Progenitor cell of endocrine pancreas (in vitro differentiated cells): ENCODE measurements at places on chromosomes 12 and 14. TPM values are rescaled to one million over a fixed set of nuclear protein-coding genes. Genes with fewer than 3 reads are reported as not detected.
A peak's percentile ranks its signal among the peaks of the same experiment; 100 is the strongest.

- peaks cover 33% of the 10 kb centered on the region for H3K4me1 ChIP-seq
- H3K4me3 ChIP-seq = no peak overlapping the region
- no peaks in the 10 kb centered on the region for H3K27me3 ChIP-seq
- no peak for DNase-seq
Observed at GRCh38 chr14:49989966-49990365, 97.1 kb downstream of the ARF6 start.

- H3K27ac ChIP-seq = peak overlapping the region; percentile 92
- DNase-seq = peak; percentile 57
- peak overlapping the region; percentile 89 for H3K4me3 ChIP-seq
- peaks cover 16% of the 10 kb centered on the region for H3K4me1 ChIP-seq
- H3K27me3 ChIP-seq = peaks cover 71% of the 10 kb centered on the region
- H3K36me3 ChIP-seq = no peaks in the 10 kb centered on the region
Observed at GRCh38 chr12:1529862-1530591, 64.4 kb downstream of the FBXL14 start.

DNA sequence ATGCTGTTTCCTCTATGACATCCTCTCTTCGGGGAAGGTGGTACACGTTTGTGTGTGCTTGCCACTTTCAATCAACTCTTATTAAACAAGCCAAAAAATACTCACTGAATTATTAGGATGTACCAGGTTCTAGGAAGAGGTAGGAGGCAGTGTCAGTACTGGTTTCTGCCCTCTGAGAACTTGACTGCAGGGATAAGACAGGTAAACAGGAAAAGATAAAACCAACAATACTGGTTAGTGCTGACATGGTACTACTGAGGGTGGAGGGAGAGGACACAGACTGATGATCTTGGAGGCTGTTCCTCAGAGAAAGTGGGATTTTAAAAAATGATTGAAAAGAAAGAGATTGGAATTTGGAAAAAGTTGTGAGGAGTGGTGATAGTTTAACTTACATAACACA is 295.2 kb upstream of the PWP1 start:
- peaks cover 3% of the 10 kb centered on the region for H3K4me1 ChIP-seq
- H3K36me3 ChIP-seq = no peaks in the 10 kb centered on the region
- DNase-seq = no peak
- no peak overlapping the region for H3K4me3 ChIP-seq
- peaks cover 9% of the 10 kb centered on the region for H3K27me3 ChIP-seq

- DNase-seq = no peak
- H3K27ac ChIP-seq = peak overlapping the region; percentile 24
- H3K27me3 ChIP-seq = no peaks in the 10 kb centered on the region
- no peak overlapping the region for H3K4me3 ChIP-seq
- no peaks in the 10 kb centered on the region for H3K4me1 ChIP-seq
Observed at GRCh38 chr12:111312708-111313107, 56.2 kb downstream of the PHETA1 start.

GRCh38 chr14:68525516-68525915 is 267.4 kb downstream of the ZFP36L1 start:
- no peak for DNase-seq
- no peaks in the 10 kb centered on the region for H3K27me3 ChIP-seq
- H3K4me3 ChIP-seq = no peak overlapping the region
- no peak overlapping the region for H3K27ac ChIP-seq
- peaks cover 31% of the 10 kb centered on the region for H3K4me1 ChIP-seq

DNA sequence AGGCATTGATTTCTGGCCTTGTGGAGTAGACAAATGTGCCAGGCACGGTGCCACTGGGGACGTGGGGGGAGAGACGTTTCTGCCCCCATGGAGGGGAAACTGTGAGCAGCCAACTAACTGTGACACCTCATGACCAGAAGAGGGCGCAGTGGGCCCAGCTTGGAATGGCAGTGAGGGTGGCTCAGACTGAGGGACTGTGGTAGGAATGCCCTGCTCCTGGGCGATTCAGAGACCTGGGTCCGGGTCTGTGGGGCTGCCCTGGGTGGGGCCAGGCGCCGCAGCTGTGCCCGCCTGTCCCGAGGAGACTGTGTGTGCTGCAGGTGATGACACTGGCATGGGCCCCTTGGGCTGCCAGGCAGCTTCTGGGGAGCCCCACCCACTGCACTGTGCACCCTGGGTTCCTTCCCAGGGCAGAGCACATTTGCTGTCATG is 60.6 kb downstream of the SLC25A47 start:
- H3K27me3 ChIP-seq = no peaks in the 10 kb centered on the region
- DNase-seq = peak; percentile 58
- no peaks in the 10 kb centered on the region for H3K36me3 ChIP-seq
- no peak overlapping the region for H3K27ac ChIP-seq
- H3K4me1 ChIP-seq = peaks cover 25% of the 10 kb centered on the region

Gene TAS2R19
- 6.6 and 8.5 TPM in 2 replicates for total RNA-seq

GRCh38 chr12:45257185-45257930 is 41.5 kb downstream of the ANO6 start:
- no peak for DNase-seq
- no peaks in the 10 kb centered on the region for H3K27me3 ChIP-seq
- no peak overlapping the region for H3K4me3 ChIP-seq
- peaks cover 33% of the 10 kb centered on the region for H3K4me1 ChIP-seq
- no peak overlapping the region for H3K27ac ChIP-seq

GRCh38 chr14:74508292-74508731 is 14.7 kb downstream of the ISCA2 start:
- H3K4me3 ChIP-seq = no peak overlapping the region
- H3K36me3 ChIP-seq = no peaks in the 10 kb centered on the region
- no peaks in the 10 kb centered on the region for H3K4me1 ChIP-seq
- H3K27me3 ChIP-seq = peaks cover 26% of the 10 kb centered on the region
- no peak overlapping the region for H3K27ac ChIP-seq
- DNase-seq = no peak

GRCh38 chr12:60279221-60279620 is 683.4 kb downstream of the SLC16A7 start:
- no peaks in the 10 kb centered on the region for H3K27me3 ChIP-seq
- DNase-seq = no peak
- no peaks in the 10 kb centered on the region for H3K36me3 ChIP-seq
- no peak overlapping the region for H3K27ac ChIP-seq
- H3K4me3 ChIP-seq = no peak overlapping the region
- H3K4me1 ChIP-seq = no peaks in the 10 kb centered on the region

Gene SIX6
- total RNA-seq = not detected in 2 replicates

- no peaks in the 10 kb centered on the region for H3K36me3 ChIP-seq
- H3K27me3 ChIP-seq = peaks cover 56% of the 10 kb centered on the region
- no peak overlapping the region for H3K27ac ChIP-seq
- DNase-seq = no peak
Observed at GRCh38 chr12:52628841-52629240, 10.5 kb upstream of the KRT73 start.

- H3K27ac ChIP-seq = no peak overlapping the region
- H3K4me1 ChIP-seq = peaks cover 11% of the 10 kb centered on the region
- H3K36me3 ChIP-seq = peaks cover 14% of the 10 kb centered on the region
- no peak for DNase-seq
- no peaks in the 10 kb centered on the region for H3K27me3 ChIP-seq
Observed at GRCh38 chr12:20549108-20549719, 145.9 kb upstream of the SLCO1C1 start.

Gene BDKRB1
- total RNA-seq = not detected in 2 replicates

Gene CCDC197
- not detected in 2 replicates for total RNA-seq

DNA sequence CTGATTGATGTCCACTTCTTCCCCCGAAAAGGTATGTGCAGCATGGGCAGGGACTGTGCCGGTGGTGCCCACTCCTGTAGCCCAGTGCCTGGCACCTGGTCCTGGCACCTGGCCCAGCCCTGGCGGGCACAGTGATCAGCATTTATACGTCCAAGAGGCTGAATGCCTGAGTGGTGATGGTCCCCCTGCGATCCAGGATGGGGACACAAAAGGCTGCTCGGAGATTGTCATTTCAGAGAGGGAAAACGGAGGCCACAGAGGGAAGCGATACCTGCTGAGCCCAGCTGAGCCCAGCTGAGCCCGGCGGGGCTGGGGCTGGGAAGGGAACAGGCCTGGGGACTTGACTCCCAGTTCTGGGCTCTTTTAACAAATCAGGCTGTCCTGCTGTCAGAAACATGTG is 55.8 kb downstream of the PRIMA1 start:
- peaks cover 1% of the 10 kb centered on the region for H3K36me3 ChIP-seq
- no peak overlapping the region for H3K27ac ChIP-seq
- no peak for DNase-seq
- H3K4me1 ChIP-seq = no peaks in the 10 kb centered on the region
- H3K4me3 ChIP-seq = no peak overlapping the region

- H3K27ac ChIP-seq = no peak overlapping the region
- H3K27me3 ChIP-seq = no peaks in the 10 kb centered on the region
- no peaks in the 10 kb centered on the region for H3K36me3 ChIP-seq
- H3K4me3 ChIP-seq = no peak overlapping the region
- DNase-seq = no peak
Observed at GRCh38 chr12:86601550-86602308, 345.5 kb upstream of the MGAT4C start.

DNA sequence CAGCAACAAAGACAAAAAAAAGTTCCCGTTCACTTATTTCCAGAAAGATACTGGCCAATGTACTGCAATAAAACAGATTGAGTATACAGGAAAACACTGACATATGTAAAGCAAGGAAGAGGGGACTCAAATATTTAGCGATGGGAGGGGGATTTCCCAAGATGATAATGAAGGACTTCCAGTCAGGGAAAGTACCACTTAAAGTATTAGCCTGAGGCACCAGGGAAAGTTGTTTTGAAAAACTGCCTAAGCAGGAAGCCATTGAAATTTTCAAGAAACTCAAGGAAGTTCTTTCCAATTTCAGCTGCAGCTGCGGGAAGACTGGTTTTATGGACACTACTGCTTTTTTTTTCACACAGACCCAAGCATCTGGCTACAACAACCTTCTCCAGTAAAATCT is 1007.4 kb upstream of the NOVA1 start:
- DNase-seq = no peak
- H3K27me3 ChIP-seq = no peaks in the 10 kb centered on the region
- H3K27ac ChIP-seq = no peak overlapping the region

GRCh38 chr14:103071544-103072251 is 12.3 kb upstream of the LBHD2 start:
- H3K27ac ChIP-seq = no peak overlapping the region
- no peaks in the 10 kb centered on the region for H3K4me1 ChIP-seq
- H3K4me3 ChIP-seq = no peak overlapping the region
- H3K27me3 ChIP-seq = no peaks in the 10 kb centered on the region

DNA sequence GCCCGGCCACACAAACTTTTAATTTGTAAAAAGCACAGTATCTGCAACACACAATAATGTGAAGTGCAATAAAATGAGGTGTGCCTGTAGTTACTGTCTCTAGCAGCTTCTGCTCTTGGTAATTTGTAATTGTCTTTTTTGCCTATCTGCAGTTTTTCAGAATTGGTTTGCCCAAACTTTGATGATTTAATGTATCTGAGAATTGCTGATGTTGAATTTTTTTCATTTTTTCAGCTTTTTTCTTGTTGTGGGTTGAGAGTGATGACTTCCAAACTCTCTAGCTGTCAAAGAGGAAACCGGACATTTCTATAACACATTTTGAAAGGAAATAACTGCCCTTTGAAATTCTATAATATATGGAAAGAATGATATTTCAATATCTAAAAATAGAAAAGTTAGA is 236.9 kb downstream of the RERGL start:
- no peak for DNase-seq
- no peaks in the 10 kb centered on the region for H3K4me1 ChIP-seq
- H3K36me3 ChIP-seq = no peaks in the 10 kb centered on the region
